ENCODE measurements at places on chromosomes 13 and 19.

GRCh38 chr19:14450168-14450874 is 17.2 kb downstream of the PKN1 start:
- no peak for DNase-seq

DNA sequence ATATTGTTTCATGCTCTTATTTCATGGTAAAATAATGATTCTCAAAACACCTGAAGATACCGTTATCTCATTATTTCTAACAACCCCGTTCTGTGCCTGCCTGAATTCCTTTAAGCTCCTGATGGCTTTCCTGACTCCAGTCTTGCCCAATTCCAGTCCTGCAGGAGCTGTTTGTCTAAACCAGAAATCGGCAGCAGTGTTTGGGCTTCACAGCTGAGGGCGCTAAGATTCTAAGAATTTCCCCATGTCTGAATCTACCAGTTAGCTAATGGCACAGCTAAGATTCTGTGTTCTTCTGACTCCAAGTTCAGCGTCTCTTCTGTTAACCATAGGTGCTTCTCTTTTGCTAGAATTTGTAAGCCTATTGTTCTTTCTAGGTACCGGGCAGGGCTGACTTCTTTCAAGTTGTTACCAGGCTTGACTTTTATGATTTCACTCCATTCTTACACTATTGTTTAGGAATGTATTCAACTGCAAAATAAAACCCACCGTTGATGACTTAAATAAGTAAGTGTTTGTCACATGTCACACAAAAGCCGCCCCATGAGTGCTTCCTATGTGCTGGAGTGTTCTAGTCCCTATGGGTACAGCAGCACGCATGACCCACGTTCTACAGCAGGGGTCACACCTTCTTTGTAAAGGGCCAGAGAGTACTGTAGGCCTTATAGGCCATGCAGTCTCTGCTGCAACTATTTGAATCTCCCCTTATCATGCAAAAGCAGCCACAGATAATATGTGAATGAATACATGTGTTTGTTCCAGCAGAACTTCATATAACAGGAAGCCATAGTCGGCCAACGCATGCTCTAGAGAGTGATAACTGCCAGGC is 168.3 kb upstream of the RNF113B start:
- DNase-seq = peak; percentile 28

DNA sequence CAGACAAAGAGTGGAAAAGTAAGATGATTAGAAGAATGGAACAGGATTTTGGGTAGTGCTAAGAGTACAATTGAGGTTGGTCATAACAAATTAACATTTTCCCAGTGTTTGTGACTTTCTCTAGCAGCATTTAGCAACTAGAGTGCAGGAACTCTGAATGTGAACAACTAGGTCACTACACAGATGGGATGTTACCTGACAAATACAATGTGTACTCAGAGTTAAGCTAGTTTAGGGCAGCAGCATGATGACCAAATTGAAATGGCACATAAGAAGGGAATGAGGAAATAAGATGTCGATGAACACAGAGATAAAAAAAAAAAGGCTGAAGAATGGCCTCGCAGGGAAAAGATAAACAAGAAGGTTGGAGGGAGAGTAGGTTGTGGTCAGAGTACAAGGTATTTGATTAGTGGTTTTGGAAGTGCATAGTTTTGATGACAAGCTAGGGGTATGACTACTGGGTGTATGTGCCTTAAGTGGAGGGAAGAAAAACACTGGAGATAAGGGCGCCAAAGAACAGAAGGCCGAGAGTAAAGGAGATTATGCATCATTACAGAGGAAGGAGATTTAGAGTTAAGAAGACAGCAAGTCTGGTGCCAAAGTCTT is 381.1 kb downstream of the FGF14 start:
- DNase-seq = no peak

- DNase-seq = no peak
Measured at GRCh38 chr19:38808741-38809140, 4.0 kb downstream of the LGALS4 start.

DNA sequence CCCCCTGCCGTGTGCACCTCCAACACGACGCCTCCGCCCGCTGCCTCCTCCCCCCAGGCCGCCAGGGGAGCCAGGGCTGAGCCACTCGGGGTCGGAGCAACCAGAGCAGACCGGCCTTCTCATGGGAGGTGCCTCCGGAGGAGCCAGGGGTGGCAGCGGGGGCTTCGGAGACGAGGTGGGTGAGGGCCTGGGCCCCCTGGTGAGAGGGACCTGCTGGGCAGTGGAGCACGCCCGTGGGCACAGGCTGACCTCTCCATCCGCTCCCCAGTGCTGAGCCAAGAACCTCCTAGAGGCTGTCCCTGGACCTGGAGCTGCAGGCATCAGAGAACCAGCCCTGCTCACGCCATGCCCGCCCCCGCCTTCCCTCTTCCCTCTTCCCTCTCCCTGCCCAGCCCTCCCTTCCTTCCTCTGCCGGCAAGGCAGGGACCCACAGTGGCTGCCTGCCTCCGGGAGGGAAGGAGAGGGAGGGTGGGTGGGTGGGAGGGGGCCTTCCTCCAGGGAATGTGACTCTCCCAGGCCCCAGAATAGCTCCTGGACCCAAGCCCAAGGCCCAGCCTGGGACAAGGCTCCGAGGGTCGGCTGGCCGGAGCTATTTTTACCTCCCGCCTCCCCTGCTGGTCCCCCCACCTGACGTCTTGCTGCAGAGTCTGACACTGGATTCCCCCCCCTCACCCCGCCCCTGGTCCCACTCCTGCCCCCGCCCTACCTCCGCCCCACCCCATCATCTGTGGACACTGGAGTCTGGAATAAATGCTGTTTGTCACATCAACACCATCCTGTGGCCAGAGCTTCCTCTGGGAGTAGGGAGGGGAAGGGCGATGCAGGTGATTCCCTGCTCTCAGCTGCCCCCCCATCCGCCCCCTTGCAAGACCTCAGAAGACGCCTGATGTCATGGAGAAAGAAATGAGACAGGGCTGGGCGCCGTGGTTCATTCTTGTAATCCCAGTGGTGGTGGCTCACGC is 12.0 kb downstream of the BCAM start:
- peak; percentile 92 for DNase-seq

GRCh38 chr13:91211510-91211909 is 136.0 kb upstream of the MIR17HG start:
- DNase-seq = no peak

DNA sequence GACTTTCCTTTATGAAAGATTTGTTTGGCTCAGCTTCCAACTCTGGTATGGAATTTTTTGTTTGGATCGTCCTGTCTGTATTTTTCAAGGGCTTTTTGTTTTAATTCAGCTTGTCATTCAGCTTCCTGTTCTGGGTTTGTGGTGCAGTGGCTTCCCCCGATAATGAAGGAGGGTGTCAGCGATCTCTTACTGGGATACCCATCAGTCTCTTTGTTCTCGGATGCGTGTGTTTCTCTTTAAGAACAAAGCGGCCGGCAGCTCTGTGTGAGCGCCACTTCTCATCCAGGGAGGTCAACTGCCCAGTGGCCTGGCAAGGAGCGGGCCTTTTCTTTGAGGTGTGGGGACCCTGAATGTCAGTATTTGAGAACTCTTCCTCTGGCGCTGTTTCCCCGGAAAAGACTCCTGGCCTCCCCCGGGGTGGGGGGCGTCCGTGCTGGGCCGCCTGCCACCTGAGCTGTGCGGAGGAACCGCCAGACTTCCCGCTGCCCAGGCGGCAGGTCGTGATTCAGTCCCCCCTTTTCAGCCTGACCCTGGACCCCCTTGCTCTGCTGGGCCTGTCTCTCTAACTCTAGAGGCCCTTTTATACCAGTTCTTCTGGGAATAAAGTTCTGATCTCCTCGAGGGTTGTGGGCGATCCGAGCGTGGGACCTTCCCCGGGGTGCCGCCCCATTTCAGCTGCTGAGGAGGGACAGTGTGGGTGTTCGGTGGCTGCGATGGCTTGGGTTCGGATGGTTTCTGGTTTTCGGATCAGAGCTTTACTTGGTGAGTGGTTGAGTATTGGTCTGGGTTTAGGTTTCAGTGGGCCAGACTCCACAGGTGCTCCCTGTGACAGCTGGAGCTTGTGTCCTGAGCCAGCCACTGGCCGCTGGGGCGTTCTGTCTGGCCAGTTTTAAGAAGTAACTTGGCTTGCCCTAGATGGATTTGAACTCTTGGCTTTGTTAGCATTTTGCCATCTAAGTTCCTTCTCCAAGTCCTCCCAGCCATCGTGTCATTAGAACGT is 3.4 kb downstream of the SF3A2 start:
- DNase-seq = no peak

DNA sequence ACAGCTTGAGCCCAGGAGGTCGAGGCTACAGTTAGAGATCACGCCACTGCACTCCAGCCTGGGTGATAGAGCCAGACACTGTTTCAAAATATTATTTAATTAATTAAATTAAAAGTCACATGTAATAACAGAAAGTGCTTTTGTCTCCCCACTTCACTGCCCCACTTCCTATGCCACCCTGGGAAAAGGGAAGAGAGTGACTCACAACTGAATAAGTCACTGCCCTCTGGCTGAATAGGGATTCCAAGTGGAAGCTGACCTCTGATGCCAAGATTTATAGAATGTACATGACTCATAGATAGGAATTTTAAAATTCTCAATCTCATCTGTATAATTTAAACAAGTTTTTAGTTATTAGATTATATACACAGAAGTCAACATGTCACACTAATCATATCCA is 22.2 kb upstream of the ERVV-1 start:
- no peak for DNase-seq

DNA sequence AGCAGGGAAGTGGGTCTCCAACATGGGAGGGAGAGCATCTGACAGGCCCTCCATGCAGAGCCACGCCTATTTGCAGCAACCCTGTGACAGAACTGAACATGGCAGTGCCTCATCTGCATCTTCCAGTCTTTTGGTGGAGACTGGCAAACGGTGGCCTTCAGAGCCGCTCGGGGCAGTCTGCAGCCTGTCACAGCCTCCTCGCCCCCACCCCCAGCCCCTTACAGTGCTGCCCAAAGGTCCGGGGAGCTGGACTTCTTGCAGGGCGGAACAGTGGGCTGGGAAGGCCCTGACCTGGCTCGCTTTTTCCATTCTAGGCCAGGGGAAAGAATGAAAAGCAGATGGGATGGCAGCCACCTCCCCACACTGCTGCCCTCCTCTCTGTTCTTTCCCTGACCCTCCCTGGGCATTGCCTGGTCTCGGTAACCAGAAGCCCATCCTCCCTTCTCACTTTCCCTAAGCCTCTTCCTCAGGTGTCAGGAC is 2.7 kb downstream of the CALM3 start:
- peak; percentile 73 for DNase-seq

DNA sequence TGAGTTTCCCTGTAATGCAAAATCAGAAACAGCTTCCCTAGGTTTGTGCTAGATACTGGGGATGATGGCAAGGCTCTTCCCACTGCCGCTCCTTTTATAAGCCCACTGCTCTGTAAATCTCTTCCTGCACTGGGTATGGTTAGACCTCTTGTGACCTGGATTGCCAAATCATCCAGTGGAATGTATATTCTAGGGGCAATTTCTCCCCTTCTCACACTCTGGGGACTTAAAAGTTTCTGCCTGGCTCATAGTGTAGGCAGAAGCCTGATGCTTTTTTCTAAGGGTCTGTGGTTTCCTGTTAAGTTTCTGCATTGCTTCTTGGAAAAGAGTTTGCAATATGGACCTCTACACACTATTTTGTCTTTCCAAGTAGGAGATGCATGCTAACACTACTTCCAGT is 1582.0 kb upstream of the PCDH20 start:
- DNase-seq = no peak

- DNase-seq = no peak
Measured at GRCh38 chr19:46466536-46467196, 4.7 kb downstream of the PNMA8A start.

- DNase-seq = no peak
Measured at GRCh38 chr13:105365021-105365550, 1170.4 kb downstream of the EFNB2 start.

- no peak for DNase-seq
Measured at GRCh38 chr19:2756921-2757881, 17.4 kb upstream of the SLC39A3 start.

DNA sequence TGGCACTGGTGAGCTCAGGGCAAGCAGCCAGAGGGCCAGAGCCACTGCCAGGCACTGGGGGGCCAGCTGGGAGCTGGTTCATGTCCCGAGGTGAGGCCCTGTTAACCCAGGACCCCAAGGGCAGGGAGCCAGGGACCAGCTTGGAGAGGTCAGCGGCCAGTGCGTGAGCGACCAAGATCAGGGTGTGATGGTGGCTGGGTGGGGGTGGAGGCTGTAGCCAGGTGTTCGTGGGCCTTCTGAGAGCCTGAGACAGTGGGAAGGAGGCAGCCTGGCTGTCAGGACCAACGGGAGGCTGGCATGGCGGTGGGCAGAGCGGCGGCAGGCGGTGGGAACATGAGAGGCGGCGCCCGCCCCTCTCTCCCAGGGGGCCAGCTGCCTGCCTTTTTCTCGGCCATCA is 8.1 kb upstream of the KPTN start:
- no peak for DNase-seq

DNA sequence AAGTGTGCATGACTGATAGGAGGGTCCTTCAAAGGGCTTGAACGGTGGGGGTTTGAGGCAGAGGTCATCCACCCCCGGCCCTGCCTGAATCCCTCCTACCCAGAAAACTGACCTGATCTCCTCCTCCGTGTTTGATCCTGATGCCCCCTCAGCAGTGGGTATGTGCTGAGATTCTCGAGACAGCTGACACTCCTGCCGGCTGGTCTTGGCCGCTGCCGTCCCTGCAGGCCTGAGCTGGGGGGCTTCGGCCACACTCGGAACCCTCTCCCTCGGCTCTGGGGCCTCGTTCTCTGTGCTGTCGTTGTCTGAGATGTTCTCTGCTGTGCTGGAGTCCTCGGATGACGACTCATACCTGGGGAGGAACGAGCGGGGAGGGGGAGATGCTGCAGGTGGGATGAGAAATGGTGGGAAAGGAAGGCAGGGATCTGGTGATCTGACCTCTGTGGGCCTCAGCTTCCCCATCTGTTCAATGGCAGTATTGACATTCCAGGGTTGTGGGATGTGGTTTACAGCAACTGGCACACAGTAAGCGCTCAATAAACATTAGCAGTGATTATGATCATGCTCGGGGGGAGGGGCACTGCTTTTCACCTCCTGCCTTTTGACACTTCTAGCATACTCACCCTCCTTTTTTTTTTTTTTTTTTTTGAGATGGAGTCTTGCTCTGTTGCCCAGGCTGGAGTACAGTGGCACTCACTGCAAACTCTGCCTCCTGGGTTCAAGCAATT is 20.7 kb downstream of the KANK2 start:
- DNase-seq = no peak

- no peak for DNase-seq
Measured at GRCh38 chr13:110137680-110138009, 169.3 kb downstream of the COL4A1 start.

Data from coronary artery (tissue), 2 donors.